Cortex of kidney (tissue), 1 donor: ENCODE measurements at places on chromosomes 3 and 15.

- DNase-seq: no peak
Measured at GRCh38 chr3:112334691-112335433, 1.9 kb downstream of the CD200 start.

DNA sequence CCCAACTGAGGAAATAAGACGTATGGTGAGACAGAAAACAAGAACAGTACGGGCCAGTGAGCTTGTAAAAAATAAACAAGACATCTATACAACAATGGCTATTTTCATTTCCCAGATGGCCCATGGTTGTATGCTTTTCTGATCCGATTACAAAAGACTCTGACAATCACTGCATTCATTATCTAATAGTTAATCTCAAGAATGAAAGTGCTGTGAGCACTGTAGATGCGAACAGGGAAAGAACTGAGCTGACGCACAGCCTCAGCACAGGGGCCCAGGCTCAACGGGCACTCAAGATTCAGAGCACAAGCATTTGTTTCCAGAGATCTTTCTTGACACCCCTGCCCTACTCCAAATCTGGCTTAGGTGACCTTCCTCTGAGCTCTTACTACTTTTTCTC, 6.9 kb downstream of the MTMR10 start:
- no peak for DNase-seq

DNA sequence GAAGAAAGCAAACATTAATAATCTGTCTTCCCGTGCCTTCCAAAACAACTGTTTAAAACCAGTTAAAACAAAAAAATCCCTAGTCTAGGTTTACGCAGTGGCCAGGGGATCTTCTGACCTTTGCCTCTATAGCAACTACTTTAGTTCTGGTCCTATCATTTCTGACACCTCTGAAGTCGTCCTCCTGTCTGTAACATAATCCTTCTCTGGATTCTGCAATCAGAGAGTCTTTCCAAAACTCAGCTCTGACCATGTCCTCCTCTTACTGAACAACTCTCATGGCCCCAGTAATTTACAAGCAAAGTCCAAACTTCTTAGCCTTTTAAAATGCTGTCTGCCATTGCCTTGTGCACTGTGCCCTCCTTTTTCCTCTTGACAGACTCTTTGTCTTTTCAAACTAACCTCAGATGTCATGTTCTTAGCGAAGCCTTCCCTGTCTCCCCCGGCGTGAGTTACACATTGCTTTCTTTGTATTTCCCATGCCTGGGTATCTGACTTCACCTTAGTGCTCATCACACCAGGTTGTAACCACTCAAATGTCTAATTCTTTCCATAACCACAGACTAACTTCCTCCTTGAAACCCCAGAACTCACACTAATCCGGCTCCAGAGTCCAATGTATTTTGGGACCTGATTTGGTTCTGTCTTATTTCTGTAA, 105.2 kb upstream of the BNIP2 start:
- DNase-seq: no peak

DNA sequence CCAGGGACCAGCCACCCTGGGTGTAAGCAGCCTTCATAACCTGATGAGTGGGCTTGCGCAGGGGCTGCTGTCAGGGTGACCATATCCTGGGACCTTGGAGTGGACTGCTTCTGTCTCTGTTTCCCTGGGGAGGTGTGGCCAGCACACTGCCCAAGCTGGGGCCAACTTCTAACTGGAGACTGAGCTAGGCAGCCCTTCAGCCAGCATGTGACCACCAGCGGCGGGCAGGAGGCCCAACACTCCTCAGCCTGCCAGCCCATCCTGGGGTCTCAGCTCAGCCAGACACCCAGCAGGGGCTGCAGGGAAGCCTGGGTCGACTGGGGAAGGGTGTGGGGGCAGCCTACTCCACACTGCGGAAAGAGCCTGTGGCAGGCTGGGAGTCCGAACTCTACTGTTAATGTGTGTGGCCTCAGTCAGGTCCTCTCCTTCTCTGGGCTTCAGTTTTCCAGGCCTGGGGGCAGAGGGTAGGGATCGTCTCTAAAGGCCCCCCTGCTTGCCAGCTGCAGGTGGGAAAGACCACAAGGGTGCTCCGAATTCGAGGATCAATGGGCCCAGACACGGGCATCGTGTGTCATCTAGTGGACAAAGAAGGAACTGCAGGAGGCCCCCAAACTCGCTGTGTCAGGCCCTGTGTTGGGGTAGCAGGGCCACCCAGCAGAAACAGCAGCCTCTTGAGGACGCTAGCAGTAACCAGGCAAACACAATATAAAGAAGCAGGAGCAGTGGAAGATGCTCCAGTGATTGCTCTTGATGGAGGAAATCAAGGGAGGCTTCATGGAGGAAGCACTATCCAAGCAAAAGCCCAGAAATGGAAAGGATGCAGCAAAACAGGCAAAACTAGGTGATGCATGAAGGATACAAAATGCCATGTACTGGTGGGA, 2.0 kb upstream of the SEMA3G start:
- no peak for DNase-seq

DNA sequence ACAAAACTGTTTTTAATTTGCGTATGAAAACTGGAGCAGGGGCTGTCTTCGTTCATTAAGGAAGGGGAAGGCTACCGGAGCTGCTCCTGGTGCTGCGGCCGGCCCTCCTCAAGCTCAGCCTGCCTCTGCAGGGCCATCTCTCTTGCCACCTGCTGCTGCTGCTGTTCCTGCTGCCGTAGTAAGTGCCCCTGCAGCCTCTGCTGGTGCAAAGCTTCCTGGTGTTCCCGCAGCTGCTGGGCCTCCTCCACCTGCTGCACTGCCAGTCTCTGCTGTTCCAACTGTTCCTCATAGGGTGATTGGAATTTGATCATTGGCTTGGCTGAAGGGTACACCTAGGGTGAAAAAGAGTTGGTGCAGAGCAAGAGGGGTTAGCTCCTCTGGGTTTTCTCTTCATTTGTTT, 66.0 kb downstream of the GOLIM4 start:
- DNase-seq: no peak

GRCh38 chr3:141878326-141878725, 1.9 kb downstream of the ATP1B3 start:
- DNase-seq: no peak

- DNase-seq: no peak
Measured at GRCh38 chr3:148971401-148972163, 19.8 kb upstream of the GYG1 start.

DNA sequence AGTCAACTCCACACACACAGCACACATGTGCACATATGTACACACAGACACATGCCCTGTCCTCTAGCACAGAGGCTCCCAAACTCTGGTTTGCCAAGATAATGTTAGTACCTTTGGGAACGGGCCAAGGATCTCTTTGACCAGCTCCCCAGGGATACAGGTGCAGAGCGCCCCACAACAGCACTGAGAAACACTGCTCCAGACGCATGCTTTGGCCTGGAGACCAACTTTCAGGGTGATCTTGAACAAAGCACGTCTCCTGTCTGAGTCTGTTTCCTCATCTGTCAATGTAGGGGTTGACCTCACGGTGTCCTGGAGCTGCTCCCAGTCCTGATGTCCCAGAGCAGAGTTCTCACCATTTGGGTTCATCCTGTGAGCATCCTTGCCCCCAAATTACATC, 15.9 kb upstream of the SKOR1 start:
- DNase-seq: no peak

GRCh38 chr15:68559345-68560310, 19.2 kb upstream of the CORO2B start:
- no peak for DNase-seq

DNA sequence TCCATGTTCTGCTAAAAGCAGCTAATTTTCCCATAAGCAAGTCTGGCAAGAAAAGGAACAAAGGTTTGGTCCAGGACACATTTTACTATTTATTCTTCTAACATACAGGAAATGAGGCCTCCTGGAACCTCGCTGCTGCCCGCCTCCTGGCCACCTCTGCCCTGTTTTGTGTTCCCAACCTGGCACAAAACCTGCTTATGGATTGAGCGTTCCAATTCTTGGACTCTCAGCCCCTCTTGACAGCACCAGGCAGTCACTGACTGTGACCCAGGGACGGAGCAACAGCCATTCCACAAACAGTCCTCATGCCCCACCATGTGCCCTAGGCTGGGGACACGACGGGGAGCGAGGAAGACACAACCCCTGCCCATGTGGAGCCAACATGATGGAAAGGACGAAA, 11.6 kb upstream of the SSUH2 start:
- no peak for DNase-seq

DNA sequence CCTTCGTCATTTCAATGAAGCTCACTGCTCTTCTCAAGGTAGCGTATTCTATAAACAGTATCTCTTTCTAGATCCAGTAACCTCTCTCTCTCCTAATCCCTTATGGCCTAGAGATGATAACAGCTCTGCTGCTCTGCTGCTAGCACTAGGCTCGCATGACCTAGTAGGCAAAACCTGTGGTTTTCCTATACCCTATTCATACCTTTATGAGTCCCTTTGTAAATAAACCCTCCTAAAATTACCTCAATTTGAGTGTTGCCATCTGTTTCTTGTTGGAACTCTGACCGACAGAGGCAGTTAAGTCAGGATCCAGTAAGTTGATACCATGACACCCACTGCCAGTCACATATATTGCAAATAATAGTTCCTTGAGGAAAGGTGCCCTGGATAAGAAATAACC, 7.3 kb downstream of the CCDC14 start:
- DNase-seq: no peak

GRCh38 chr3:112730210-112730609, 89.3 kb upstream of the CCDC80 start:
- DNase-seq: no peak

- DNase-seq: no peak
Measured at GRCh38 chr3:94159062-94159828, 96.4 kb downstream of the NSUN3 start.

DNA sequence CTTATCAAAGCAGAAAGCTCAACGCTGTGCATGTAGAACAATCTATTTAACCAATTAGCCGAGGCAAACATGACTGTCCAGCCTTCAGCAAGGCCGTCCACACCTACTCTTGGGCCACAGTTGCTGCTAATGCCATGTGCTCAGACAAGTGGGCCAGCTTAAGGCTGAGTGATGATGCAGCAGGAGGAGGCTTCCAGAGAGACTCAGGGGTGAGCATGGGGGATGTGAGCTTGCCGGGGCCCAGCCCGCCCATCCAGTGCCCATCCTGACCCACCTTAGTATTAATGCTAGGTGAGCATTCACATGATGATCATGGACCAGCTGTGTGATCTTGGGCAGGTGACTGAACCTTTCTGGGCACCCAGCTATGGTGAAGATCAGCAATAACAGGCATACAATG, 150.1 kb downstream of the TPRA1 start:
- no peak for DNase-seq

DNA sequence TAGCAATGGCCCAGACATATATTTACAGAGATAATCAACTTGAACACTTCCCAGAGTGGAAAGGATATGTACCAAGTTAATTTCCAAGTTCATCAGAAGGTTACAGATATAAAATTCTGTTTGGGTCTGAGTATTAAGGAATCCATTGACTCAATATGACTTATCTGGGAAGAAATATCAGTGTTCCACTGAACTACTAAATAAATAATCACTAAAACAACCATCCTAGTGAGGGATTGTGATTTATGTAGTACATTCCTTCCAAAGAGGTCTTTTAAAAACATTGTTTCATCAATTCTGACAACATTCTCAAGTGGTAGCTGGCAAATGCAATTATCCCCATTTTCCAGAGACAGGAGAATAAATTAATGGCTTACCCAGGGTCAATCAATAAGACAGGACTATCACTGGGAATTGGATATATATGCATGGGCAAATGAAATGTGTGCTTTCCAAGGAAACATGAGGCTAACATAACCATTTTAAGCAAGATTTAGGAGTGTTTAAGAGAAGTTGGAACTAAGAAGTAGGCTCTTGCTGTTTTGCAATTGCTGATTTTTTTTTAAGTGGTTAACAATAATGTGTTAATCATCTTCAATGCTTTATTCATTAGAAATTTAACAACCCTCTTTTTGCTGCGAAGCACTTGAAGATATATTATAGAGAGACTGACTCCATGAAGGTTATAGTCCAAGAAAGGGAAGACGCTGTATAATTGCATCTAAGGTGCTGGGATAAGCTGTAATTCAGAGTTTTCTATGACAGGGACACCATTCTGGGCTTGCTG, 37.9 kb downstream of the SLC9A9 start:
- no peak for DNase-seq

DNA sequence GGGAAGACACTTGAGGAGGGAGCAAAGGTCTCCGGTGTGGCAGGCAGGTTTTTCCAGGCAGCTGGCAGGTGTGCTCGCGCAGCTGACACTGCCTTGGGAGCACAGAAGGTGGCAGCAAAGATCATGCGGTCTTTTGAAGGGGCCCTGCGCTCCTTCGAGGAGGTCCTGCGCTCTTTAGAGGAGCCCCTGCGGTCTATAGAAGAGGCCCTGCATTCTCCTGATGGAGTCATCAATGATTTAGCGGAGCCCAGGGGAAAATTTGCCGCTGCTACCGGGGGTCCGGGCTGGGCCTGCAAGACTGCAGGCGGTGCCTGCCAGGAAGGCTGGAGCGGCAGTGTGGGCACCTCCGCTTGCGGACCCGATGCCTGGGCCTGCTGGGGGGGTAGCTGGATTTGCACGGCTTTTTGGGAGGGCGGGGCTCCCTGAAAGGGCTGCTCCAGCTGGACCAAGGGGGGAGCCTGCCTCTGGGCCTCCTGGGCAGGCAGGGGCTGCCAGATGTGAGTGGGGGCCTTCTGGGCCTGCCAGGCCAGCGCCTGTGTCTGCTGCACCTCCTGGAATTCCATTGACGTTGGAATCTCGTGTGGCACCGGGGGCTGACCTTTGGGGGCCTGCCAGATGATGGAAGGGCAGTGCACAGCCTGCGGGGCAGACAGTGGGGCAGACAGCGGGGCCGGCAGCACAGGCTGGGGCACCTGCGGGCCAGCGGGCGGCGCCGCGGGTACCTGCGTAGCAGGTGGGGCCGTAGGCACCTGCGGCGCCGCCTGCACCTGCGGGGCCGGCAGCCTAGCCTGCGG, 2.1 kb downstream of the MAGEL2 start:
- DNase-seq: no peak

DNA sequence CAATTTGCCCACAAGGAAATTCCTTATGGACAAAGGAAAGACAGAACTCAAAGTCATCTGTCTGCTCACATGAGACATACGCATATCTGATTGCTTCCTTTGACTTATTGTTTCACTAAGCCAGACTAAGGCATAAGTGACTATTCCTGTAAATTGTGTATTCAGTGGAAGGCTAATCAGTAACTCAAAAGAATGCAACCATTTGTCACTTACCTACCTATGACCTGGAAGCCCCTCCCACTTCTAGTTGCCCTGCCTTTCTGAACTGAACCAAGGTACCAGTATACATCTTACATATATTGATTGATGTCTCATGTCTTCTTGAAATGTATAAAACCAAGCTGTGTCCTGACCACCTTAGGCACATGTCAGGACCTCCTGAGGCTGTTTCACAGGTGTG, 53.5 kb upstream of the PROK2 start:
- no peak for DNase-seq

- no peak for DNase-seq
Measured at GRCh38 chr3:177367788-177368187, 170.5 kb upstream of the TBL1XR1 start.
